ENCODE measurements at places on chromosomes 5 and 9. TPM values are rescaled to one million over a fixed set of nuclear protein-coding genes. Genes with fewer than 3 reads are reported as not detected.

DNA sequence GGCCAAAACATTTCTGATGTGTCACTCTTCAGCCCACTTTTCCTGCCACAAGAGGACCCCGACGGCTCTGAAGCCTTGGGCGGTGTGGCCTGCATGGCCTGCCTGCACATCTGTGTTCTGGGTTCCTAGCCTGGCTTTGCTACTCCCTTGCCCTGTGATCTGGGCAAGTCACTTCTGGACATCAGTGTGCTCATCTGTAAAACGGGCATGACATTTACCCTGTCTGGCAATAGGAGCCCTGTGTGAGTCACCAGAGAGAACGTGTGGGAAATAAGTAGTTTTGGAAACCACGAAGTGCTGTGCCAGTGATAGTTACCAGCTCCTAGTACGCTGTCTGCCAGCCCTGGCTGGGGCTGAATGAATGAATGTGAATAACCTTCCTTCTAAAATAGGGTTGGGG, 90.8 kb downstream of the MACROH2A1 start:
- DNase-seq = peak; percentile 34

NPR3 gene
- total RNA-seq = 2.7 TPM

NDUFA8 gene
- 86.9 TPM for total RNA-seq

- no peak for DNase-seq
These were observed 262.9 kb downstream of the PIK3R1 start for GRCh38 chr5:68478301-68479095.

BAG1 gene
- 248 TPM for total RNA-seq

DNA sequence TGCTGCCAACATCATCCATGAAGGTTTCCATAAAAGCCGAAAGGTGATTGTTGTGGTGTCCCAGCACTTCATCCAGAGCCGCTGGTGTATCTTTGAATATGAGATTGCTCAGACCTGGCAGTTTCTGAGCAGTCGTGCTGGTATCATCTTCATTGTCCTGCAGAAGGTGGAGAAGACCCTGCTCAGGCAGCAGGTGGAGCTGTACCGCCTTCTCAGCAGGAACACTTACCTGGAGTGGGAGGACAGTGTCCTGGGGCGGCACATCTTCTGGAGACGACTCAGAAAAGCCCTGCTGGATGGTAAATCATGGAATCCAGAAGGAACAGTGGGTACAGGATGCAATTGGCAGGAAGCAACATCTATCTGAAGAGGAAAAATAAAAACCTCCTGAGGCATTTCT, 10.1 kb downstream of the TLR4 start:
- no peak for DNase-seq

- no peak for DNase-seq
These were observed 9.8 kb upstream of the CYLC2 start for GRCh38 chr9:102985162-102985895.

PCDHGB6 gene
- total RNA-seq = 28.7 TPM

- no peak for DNase-seq
These were observed 123.5 kb downstream of the RASEF start for GRCh38 chr9:82939451-82939850.

DNA sequence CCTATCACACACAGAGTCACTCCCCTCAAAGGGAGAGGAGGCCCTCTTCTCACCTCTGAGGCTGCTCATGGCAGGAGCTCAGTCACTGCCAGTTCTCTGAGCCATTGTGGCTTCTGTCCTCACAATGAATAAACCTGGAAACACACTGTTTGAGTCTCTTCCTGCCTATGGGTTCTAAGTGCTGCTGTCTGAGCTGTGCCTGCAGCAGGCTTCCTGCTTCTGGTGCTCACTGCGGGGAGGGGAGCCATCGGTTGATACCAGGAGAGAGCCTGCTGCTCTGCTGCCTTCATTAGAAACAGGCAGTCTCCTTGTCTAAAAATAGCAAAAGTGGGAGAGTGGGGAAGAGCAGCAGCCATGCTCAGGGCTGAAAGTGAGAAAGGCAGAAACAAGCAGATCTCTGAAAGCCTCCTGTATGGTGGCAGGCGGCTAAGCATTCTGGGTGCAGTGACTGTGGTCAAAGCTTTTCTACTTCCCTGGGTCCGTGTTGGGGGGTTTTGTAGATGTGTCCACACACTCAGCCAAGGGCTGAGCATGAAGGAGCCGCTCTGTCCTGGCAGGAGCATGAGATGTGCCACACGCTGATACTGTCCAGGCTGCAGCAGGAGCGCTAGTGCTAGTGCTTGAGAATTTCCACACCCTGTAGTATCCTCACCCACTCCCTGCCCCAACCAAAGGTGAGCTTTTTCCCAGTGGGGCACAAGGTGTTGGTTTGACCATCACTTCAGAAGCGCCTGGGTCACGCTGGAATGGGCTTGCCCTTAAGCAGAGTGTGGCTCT, 34.2 kb downstream of the PRKACG start:
- no peak for DNase-seq

DNA sequence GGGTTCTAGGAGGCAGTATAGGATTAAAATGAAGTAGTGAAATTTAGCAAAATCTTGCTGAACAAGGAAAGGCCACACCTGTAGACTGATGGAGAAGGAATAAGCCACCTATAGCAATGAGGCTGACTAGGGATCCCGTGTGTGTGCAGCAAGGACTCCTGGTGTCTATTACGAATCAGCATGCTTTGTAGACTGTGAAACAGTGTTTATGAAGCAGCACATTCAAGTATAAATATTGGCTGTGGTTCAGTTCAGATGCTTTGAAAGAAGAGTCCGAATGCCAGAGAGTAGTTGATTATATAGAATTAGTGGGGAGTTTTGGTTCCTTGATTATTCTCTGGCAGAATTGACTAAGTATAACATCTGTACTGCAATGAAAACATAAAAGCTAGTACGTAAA, 41.8 kb downstream of the CAST start:
- DNase-seq = no peak

GFPT2 gene
- 37.7 TPM for total RNA-seq

- no peak for DNase-seq
These were observed 122.5 kb downstream of the COL23A1 start for GRCh38 chr5:178467568-178468195.

SPATA6L gene
- 0.46 TPM for total RNA-seq

DNA sequence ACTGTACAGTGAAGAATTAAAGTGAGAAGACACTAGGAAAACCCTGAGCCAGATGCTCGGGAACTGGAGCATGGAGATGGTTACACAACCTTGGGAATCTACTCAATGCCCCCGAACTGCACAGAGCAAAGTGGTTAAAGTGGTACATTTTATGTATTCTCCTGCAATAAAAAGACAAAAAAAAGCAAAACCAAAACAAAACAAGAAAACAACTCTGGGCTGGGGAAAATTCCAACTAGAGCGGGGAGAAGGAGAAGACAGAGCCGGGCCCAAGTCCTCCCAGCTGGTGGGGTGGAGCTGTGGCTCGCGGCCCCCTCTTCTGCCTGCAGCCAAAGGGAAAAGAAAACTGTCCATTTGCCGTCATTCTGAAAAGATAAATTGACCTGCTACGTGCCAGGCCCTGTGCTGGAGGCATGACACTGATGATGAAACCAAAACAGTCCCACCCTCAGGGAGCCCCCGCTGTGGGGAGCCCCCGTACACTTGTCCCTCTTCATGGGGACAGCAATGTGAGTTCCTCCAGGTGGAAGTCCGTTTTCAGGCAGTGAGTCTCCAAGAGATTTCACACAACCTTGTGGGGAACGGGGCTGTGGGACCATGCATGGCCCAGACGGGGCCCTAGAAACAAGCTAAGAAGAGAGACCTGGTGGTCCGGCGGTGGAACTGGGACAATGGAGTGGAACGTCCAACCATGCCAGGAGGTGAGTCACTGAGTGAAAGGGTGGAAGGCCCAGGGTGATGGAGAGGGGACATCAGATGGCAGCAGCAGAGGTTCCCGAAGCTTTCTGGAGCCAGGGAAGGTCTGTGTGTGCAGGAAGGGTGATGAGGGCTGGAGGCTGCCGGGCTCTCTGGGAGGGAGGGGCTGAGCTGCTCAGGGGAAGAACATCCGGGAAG, 114.8 kb upstream of the COL5A1 start:
- peak; percentile 50 for DNase-seq

- DNase-seq = no peak
These were observed 32.6 kb upstream of the ANXA1 start for GRCh38 chr9:73118898-73119554.
